Activated T-helper 2 cell treated with anti-CD3 and anti-CD28 coated beads, Interferon-gamma antibody, Interleukin-2, Interleukin-4, amounts not matched to agents 10 μg/mL and 5 μg/mL and 100 μg/mL, durations not matched to agents 14 hours and 24 hours and 36 hours (primary cell): ENCODE measurements at places on chromosomes 11 and 22. TPM values are rescaled to one million over a fixed set of nuclear protein-coding genes. Genes with fewer than 3 reads are reported as not detected.
A peak's percentile ranks its signal among the peaks of the same experiment; 100 is the strongest.

The KRTAP5-10 gene
- total RNA-seq = not detected in 2 replicates

GRCh38 chr11:115129473-115130289 is 374.5 kb downstream of the CADM1 start:
- DNase-seq = no peak

DNA sequence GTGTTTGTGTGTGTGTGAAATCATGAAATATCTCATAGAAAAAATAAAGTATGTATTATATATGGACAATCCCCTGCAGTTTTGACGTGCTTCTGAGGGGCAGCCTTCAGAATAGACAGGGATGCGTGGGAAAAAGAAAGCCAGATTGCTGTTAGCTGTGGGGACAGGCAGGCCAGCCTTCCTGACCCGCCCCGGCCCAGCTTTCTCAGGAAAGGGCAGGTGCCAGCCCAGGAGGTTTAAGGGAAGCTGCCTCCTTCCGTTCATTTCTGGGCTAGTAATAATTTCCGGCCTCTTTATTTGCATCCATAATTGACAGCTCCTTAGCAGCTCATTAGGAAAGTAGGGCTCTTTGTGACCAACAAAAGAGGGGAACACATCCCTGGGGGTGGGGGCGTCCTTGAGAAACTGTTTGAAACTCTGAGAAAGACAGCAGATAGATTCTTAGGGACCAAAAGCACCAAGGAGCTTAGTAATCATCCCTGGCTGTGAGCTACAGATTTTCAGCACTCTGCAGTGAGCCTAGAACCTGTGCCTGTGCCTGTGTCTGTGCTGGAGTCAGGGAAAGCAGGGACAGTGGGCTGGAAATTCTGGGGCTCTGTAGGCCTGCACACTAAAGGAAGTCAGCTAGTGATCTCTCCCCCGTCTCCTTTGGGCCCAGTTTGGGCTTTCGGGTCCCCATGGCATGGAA is 632.9 kb upstream of the CADM1 start:
- no peak for DNase-seq

DNA sequence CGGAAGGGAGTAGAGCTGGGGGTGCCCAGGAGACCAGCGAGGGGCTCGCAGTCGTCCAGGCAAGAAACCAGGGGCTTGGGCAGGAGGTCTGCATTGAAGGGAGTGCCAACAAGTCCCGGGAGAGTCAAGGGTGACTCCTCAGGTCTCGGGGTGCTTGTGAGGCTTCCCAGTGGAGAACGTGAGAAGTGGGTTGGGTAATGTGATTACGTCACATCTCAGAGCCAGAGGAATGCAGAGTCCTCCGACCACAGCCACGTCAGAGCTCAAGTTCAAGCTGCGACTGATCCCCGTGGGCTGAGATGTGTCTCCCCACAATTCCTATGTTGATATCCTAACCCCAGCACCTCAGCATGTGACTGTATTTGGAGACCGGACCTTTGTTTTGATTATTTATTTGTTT is 89.7 kb upstream of the SHANK2 start:
- DNase-seq = no peak

The RAB3IL1 gene
- total RNA-seq = 0.09 TPM in 1 of 2 replicates, not detected in the other

DNA sequence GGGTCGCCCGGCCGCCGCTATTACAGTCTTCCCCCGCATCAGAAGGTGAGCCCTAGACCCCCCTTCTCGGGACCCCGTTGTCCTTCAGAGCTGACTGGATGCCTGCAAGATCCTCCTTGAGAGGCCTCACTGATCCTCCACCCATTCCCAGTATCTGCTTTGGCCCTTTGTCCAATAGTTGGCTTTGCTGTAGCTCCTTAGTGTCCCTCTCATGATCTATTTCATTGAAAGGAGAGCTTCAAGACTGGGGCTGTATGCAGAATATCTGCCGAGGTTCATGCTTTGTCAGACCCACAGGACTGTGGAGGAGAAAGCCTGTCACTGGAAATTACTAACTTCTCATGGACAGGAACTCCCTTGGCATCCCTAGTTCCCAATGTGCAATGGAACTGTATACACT is 499 bp downstream of the DLAT start:
- DNase-seq = no peak

- DNase-seq = no peak
Observed at GRCh38 chr11:130032931-130033330, 30.3 kb upstream of the PRDM10 start.

The GNG3 gene
- not detected in 2 replicates for total RNA-seq

DNA sequence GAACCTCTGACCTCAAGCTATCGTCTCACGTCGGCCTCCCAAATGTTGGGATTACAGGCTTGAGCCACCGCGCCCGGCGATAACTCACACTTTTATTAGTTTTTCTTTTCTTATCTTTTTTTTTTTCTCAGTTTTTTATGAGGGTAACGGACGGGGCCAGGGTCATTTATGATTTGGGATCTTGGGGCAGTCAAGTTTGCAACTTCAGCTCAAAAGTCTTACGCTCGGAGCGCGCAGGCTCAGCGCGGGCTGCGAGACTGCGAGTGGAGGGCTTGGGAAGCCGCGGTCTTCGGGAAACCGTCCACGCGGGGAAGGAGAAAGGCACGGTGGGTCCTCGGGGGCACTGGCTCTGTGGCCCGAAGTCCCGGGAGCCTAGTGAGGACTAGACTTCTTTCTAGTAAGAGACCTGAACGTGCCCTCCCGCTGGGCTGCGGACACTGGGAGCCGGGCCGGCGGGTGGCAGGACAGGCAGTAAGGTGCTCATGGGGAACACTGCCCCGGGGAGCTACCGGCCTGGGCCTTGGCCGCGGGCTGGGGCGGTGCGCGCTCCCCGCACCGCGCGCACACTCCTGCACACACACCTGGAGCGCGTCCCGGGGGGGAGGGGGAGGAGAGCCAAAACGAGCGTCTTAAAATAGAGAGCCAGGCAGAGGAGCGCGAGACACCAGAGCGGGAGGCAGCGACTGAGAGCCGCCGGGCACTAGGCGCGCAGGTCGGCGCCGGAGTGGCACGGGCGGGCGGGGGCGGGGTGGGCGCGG is 476 bp upstream of the BARX2 start:
- no peak for DNase-seq

GRCh38 chr11:92595052-92595451 is 370.4 kb downstream of the FAT3 start:
- no peak for DNase-seq

GRCh38 chr11:76206327-76207081 is at the start of gene WNT11:
Gene WNT11, minus strand, starts transcription at chr11:76206502. Its CDS starts 95 bp downstream, at chr11:76206407.
- peak; percentile 29 for DNase-seq

DNA sequence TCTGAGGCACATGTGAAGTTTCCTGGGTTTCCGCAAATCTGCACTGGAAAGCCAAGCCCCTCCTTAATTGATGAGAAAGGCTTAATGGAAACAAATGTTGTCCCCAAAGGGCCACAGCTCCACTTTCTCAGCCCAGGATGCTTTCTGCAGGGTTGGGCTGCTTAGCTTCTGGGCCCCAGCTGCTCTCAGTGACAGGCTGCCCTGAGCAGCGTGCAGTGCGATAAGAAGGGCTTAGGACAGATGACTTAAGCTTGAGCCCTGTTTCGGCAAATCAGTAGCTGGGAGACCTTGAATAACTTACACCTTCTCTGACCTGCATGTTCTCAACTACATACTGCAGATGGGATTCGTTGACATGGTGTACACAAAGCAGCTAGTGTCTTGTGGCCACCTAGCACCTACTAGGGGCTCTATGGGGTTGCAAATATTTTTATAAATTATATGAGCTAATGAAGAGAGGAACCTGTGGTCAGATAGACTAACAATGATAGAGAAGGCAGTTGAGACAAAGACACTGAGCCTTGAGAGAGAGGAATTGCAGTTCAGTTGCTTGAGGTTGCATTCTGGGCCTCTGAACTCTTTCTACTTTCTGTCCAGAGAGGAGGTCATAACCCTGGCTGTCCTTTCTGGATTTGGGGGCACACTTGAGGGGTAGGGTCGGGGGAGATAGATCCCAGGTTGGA is 11.5 kb downstream of the STX3 start:
- DNase-seq = no peak

GRCh38 chr11:130814440-130815096 is 101.7 kb downstream of the SNX19 start:
- no peak for DNase-seq

DNA sequence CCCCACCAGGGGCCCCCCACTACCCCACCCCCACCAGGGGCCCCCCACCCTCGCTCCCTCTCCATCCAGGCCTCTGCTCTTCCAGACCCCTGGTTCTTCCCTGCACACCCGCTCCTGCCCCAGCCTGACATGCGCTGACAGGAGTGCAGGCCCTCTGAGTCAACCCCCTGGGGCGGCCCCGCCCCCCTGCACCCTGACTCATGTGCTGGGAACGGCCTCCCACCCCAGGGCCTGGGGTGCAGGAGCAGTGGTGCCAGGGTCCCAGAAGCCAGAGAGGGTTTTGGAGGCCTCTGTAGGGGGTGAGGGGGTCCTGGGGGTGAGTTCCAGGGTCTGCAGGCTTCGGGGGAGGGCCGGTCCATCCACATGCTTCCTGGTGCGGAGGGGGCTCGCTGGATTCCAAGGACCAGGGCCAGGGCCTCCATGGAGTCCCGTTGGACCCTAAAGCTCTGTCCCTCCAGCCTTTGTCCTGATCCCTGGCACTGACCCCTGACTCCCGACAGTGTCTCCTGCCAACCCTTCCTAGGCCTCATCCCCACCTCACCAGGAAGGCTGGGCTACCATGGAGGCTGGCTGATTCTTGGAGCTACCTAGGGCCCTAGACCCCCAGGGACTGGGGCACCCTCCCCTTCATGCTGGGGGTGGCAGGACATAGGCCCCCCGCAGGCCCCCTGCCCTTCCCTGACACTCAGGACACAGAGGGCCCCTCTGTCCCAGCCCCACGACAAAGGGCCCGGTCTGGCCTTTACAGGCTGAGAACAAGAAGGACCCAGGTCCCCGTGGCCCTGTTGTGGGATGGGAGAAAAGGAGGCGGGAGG is 583 bp upstream of the PKP3 start:
- DNase-seq = no peak

DNA sequence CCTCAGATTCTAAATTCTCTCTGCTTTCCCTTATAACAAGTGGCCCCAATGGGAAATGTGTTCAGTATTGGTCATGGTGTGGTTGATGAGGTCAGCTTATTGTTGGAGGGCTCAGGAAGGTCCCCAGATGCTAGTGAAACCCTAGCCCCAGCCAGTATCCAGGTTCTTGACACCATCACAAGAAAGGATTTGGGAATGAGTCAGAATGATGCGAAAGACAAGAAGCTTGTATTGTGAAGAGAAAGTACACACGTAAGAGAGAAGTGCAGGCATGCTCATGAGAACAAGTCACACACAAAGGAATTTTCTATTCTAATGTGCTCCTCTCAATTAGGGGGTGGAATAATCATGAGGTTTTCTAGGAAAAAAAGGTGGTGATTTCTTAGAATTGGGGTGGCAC is 34.9 kb upstream of the TRPC6 start:
- no peak for DNase-seq

GRCh38 chr22:48335442-48336139 is 1492.1 kb downstream of the BRD1 start:
- DNase-seq = no peak

DNA sequence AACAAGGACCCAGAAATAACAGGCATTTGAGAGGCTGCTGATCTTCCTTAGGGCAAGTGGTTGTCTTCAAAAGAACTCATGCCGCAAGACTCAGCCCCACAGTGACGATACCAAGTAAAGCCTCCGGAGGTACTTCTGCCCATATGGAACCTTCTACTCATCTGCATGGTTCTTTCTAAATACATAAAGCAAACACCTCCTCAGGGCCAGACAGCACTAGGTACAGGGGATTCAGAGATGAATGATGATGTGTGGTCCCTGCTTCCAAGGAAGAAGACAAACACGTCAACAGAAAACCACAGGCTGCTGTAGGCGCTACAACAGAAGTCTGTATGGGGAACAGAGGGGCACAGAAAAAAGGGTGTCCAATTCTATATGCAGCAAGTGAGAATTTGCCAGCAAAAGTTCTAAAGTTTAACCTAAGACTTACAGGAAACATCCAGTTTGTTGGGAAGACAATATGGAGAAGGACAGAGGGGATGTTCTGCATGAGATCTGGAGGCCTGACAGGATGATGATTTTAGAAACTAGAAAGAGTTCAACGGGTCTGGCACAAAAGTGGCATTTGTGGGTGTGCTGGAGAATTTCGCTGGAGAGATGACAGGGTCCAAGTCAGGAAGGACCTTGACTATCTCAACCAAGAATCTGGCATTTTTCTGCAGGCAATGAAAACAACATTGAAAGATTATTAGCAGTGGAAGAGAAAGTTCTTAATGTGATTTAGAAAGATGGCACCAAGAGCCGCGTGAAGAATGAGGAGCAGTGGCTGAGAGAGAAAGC is 23.7 kb downstream of the JAML start:
- DNase-seq = peak; percentile 44

The ZBTB16 gene
- 2.8 and 2.9 TPM in 2 replicates for total RNA-seq

The OR5D13 gene
- not detected in 2 replicates for total RNA-seq

DNA sequence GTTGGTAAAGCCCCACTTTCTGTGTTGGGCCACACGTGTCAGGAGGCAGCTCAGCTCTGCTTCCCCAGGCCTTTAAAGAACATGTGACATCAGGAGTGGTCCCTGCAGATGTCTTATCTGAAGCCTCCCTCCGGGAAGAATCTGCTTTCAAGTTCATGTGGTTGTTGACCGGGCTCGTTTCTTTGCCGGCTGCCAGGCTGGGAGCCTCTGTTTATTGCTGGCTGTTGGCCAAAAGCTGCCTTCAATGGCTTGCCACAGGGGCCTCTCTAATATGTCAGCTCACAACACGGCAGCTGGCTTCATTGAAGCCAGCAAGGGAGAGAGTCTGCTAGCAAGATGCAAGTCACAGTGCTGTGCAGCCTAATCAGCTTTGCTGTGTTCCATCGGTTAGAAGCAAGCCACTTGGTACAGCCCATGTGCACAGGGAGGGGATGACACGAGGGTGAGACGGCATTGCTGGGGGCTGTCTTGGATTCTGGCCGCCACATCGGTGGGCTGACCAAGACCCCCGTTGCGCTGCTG is 14.6 kb downstream of the MRGPRF start:
- no peak for DNase-seq
